NCI-H1436 treated with DMSO at 0.1 percent for 48 hours (cell line): ENCODE measurements at places on chromosomes 1 and 21.

DNA sequence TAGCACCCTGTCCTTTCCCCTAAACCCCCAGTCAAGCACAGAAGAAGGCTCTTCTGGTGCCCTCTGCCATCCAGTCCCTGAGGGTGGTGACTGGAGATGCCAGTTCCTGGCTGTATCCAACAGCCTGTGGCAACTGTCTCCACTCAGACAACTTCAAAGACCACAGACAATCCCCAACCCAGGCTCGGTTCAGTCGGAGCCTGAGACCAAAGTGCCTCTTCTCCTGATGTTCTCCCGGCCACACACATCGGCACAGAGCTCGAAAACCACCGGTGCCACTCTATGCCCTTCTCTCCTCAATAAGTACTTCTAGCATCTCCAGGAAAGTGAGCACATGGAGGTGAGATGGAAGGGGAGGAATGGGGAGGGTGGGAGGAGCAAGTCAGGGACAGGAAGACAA, 39.6 kb upstream of the HMGB4 start:
- DNase-seq, result no peak

DNA sequence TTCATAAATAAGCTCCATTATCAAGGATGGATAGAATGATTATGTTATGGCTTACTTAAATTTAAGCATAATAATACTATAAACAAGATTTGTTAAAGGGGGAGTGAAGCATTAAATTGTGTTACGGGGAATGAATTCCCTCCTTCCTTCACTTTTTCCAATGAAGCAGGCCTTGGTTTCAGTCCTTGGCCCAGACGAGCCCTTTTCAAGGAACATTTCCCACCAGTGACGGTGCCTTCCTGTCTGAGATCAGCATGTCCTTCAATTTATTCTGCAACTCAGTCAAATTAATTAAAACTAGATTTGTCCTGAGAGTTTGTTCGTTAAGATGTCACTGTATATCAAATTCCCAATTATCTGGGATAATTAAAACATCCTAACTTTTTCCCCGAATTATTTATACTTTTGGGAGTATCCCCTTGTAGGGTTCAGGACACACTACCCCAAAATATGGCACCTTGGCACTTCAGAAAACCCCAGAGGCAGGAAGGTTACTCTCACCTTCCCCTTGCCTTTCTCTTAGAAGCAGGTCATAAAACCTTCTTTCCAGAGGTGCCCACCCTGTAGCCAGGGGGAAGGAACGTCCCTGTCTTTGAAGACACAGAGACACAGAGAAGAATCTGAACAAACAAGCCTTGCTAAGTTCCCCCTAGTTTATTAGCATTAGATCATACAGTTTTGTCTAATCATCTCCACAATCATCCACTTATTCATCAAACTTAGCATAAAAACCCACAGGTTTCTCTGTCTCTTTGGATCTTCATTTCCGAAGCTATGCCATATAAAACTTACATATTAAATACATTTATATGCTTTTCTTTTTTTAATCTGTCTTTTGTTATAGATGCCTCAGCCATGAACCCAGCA, 86.2 kb upstream of the ARHGAP29 start:
- no peak for DNase-seq

- no peak for DNase-seq
Measured at GRCh38 chr1:232452117-232452516, 177.8 kb downstream of the SIPA1L2 start.

- no peak for DNase-seq
Measured at GRCh38 chr1:186303911-186304310, 71.1 kb downstream of the TPR start.

GRCh38 chr1:225578251-225578977, 74.5 kb downstream of the ENAH start:
- no peak for DNase-seq

- no peak for DNase-seq
Measured at GRCh38 chr1:231411036-231411531, 11.0 kb downstream of the EGLN1 start.

GRCh38 chr1:244155661-244156060, 104.6 kb downstream of the ZBTB18 start:
- DNase-seq, result no peak

DNA sequence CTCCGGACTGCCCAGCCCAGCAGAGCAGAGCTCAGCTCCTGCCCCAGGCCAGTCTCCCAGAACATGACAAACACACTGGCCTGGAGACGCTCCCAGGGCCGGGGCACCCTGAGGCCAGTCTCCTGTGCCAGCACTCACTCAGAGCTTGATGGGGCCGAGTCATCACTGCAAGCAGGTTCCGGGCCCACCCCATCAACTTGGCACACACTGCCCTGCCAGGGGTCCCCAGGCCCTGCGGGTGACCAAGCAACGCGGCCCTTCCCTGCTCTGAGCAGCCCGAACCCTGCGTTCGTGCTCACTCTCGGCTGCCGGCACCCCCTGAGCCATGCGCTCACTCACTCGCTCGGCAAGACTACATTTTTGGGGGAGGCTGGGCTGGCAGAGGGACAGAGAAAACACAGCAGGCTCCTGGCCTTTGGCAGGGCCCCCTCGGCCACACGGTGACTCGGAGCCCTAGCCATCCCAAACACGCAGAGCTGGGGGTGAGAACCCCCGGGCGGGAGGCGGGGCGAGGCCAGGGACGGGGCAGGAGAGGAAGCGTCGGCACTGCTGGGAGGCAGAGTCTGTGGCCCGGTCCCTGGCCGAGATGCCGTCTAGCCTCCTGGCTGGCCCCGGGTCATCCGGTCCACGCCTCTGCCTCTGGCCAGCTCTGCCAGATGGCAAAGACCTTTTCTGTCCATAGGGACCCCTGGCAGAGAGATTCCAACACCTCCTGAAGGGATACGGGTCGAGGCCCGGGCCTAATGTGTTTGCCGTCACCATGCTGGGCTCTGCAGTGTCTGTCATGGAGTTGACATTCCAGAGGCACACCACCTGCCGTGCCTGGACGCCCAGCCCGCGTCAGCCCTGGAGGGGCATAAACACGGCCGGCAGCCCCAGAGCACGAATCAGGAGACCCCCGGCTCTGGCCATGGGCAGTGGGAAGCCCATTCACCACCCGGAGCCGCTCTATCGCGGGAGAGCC, 68.0 kb downstream of the MEGF6 start:
- DNase-seq, result no peak

GRCh38 chr1:212106286-212106792, 70.8 kb downstream of the DTL start:
- no peak for DNase-seq

GRCh38 chr1:107964336-107965109, 457 bp downstream of the VAV3 start:
- DNase-seq, result no peak

DNA sequence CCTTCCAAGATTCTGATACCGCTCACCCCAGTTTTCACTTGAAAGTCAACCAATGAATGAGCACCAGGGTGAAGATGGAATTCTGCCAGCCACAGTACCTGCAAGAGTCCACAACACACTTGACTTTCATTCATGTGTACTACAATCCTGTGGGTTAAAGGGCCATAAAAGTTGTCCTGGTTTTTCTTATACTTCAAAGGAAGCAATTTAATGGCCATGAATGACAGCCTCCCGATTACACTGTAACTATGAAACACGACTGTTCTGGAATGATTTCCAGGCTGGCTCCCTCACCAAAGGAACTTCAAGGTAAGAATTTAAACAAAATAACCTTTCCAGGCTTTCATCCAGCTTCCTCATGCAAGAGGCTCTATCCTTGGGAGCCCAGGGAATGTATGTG, 502.8 kb downstream of the SMYD3 start:
- no peak for DNase-seq

GRCh38 chr1:180778782-180779398, 133.8 kb upstream of the KIAA1614 start:
- DNase-seq, result no peak

DNA sequence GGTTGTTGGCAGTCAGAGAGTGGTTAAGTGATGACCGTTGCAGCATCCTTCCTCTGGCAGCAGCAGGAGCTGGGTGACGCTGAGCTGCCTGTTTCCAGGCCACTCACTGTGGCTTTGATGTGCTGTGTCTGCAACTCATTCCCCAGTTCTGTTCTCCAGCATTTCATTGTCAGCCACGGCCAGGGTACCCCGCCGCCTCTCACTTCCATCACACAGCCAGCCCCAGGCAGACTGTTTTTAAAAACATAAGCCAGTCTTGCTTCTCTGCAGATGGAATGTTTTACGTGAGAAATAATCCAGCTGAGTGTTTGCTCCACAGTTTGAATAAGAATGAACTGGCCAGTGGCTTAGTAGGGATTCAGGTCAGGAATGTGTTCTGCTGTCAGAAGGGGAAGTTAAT, 21.5 kb upstream of the ST6GALNAC3 start:
- no peak for DNase-seq

DNA sequence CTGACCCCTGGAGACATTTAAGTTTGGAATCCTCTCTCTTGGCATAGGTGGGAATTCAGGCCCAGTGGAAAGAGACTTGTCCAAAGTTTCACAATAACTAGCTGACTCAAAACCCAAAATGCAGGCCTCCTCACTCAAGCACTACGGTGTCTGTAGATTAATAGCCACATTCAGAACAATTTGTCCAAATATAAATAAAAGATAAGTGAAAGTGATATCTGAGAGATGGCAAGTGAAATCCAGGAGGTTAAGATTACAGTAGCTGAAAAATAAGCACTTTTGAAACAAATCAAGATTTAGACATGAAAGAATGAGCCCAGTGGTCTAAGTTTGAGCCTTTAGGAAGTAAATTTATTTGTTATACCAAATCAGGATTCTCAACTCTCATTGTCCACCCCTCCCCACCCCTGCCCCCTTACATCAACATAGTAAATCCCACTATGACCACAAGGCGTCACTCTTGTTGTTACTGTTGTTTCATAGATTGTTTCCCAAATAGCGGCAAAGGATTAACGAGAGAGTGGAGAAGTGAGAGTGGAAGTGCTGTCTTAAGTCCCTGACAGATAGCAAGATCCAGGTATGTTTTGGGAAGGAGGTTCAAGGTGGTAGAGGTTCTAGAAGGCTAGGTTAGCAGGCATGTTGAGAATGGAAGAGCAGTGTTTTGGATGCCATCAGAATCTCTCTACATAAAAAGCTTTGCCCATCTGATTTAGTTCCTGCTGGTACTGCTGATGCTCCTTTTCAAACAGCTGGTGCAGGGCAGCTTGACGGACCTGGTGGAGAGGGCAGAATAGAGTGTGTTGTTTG, 7.1 kb upstream of the TPM3 start:
- no peak for DNase-seq

DNA sequence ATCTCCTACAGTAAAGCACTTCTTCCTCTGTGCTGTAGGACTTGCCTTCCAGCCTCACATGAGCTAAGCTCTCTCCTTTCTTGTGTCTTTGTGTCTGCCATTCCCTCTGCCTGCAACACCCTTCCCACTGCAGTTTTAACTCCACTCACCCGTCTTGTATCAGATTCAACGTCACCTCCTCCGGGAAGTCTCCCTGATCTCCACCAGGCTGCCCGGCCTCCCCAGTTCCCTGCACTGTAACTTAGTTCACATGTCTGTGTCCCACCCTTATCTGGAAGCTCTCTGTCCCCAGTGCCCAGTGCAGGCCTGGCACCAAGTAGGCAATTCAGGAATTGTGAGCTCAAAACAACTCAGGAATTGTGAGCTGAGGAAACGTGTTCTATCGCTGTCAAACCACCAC, 96.4 kb downstream of the GLIS1 start:
- no peak for DNase-seq
